ENCODE measurements at places on chromosomes 12 and 14. TPM values are rescaled to one million over a fixed set of nuclear protein-coding genes. Genes with fewer than 3 reads are reported as not detected.

- DNase-seq: no peak
Measured at GRCh38 chr12:102059343-102059742, 2.4 kb downstream of the WASHC3 start.

Gene RASAL1
- 67.5 TPM for total RNA-seq

Gene TCL1B
- total RNA-seq: 5.7 TPM

DNA sequence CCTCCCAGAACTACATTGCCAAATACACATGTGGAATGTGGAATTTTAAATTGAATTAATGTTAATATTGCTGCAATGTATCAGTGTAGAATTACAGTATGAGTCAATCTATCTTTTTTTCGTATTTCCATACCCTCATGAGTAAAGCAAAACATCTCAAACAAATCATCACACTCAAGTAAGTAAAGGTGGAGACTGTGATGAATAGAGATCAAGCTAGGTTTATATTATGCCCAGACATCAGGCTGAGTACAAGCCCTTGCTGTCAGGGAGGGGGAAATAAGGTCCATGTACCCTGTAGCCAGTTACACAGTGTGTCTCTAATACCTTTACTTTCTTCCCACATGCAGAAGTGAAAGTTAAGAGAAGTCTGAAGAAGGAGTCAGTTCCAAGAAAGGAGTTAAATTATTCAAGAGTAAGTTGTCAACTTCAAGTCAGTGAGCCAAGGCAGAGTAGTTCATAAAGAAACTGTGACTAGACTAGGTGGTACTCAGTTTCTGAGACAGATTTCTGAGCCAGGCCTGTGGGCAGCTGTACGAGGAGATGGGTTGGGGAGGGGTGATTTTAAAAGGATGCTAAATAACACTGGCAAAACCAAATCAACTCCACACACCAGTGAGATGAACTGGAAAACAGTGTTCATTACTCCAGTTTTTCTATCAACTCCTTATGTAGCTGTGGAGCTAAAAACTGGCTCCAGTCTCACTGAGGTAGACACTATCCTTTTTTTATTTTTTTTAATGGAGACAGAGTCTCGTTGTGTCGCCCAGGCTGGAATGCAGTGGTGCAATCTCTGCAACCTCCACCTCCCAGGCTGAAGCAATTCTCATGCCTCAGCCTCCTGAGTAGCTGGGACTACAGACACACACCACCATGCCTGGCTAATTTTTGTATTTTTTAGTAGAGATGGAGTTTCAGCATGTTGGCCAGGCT, 23.8 kb upstream of the STK38L start:
- DNase-seq: peak; percentile 27

Gene ULK1
- total RNA-seq: 15.5 TPM

GRCh38 chr12:64670919-64671639, 60.8 kb downstream of the RASSF3 start:
- no peak for DNase-seq

DNA sequence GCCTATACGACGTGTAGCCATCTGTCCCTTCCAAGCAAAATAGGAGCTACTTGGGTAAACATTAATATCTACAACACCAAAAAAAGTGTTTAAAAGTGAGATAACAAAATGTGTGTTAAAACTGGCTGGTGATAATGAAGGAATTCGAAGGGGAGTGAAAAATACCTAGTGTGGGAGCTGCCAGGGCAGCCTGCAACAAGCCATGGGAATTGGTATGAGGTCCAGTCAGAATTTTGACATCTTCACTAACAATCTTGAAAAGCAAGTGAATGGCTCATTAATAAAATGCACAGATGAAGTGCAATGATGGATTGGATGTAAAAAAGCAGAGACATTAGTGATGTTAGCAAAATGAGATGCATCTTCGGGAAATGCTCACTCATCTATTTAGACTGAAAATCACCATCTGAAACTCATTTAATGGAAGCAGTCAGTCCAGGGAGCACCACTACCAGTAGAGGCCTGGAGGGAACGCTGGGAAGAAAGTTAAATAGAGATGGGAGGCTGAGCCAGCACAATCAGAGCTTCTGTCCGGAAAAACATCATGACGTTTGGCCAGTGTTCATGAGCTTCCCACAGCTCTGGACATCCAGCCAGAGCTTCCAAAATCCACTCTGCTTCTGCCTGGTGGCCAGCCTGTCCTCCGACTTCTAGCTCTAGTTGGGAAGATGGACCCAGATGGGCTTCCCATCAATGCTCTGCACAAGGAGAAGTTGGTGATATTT, 405.0 kb upstream of the TMTC1 start:
- no peak for DNase-seq

Gene RERGL
- not detected for total RNA-seq

GRCh38 chr12:64269161-64269560, 47.1 kb upstream of the KICS2 start:
- DNase-seq: no peak

Gene TEAD4
- total RNA-seq: not detected

Gene SPRYD3
- 20.5 TPM for total RNA-seq

Gene RDH11
- 33.6 TPM for total RNA-seq

DNA sequence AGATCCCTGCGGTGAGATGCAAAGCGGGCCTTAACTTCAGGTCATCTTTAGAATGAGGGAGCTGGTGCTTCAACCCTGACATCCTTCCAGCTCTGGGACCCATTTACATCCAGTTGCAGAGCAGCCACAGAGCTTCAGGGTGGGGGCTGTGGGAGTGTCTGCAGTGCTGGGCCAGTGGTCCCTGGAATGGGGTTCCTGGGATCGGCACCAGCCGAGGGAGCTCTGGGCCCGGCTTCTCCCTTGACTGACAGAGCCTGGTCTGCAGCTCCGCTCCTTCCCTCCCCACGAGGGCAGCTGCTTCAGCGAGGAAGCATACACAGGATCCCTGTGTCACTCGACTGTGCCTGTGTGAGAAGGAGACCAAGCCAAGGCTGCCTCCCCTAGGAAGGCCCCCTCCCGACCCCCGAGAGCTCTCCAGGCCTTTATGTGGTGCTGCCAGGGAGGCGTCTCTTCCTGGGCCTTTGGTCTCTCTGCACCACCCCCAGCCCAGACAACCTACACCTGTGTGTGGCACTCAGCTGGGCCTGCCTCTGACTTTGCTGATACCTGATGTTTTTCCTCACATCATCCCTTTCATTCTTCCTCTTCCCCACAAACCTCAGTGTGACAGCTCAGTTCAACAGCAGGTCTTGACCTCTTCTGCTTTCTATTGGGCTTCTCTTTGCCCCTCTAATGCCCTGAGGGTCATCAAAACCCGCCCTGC, 48.1 kb upstream of the RIN3 start:
- DNase-seq: no peak

DNA sequence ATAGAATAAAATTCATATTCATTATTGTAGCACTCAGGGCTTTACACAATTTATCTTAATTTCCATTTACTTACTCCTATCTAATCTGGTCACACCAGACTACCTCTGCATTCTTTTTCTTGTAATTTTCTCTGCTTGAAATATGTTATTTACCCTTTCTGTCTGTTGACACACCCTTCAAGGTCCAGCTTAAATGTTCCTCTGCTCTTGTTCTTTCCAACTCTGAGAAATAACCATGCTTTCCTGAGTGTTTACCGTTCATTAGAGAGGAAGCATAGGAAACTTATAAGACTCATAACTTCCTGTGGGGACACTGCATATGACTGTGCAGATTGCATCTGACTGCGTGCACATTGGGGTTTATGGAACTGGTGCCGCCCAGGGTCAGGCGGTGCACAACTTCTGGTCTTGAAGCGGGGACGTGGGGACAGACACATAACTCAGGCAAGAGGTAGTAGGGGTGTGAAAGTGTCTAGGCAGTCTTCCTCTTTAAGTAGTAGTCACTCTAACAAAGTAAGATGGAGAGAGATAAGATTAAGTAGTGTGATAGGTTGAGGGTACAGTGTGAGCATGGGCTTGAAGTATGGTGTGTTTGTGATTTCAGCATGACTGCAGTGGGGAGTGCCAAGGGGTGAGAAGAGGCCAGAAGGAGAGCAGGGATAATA, 42.6 kb upstream of the FOXJ2 start:
- DNase-seq: no peak

DNA sequence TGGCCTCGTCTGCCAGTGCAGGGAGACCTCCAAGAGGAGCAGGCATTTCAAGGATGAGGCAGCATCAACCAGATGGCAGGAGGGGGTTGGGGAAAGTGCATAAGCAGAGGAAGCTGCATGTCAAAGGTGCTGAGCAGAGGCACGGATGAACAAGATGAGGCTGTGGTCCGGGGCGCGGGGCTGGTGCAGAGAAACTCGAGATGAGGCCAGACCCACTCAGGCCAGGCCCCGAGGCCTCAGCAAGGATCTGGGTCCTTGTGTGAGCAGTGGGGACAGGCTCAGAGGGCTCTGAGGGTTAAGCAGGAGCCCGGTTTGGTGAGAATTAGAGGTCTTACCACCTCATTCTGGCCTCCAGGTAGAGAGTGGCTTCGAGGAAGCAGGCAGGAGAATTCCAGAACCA, 98.8 kb downstream of the DICER1 start:
- no peak for DNase-seq

- no peak for DNase-seq
Measured at GRCh38 chr14:88209273-88209672, 113.8 kb downstream of the KCNK10 start.

GRCh38 chr12:27123642-27124041, 41.3 kb upstream of the C12orf71 start:
- DNase-seq: peak; percentile 33

GRCh38 chr14:54606631-54607133, 39.8 kb downstream of the SAMD4A start:
- DNase-seq: no peak

DNA sequence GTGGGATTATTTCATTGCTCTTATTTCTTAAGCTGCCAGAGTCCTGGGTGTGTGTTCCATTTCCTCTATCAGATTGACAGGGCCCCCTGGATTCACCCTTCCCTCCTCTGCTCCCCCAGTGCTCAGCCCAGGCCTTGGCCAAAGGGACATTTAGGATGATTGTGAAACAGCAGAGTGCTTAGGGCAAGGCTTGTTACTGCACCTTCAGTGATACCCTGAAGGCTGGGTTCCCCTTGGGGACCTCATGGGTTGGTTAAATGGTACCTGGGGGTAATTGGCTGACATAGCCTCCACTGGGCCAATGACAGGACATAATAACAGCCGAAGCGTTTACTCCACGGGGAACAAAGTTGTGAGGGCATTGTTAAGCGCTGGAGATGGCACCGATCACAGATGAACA, 1.3 kb upstream of the KRT72 start:
- DNase-seq: no peak

Gene TAS2R13
- 1.2 TPM for total RNA-seq

DNA sequence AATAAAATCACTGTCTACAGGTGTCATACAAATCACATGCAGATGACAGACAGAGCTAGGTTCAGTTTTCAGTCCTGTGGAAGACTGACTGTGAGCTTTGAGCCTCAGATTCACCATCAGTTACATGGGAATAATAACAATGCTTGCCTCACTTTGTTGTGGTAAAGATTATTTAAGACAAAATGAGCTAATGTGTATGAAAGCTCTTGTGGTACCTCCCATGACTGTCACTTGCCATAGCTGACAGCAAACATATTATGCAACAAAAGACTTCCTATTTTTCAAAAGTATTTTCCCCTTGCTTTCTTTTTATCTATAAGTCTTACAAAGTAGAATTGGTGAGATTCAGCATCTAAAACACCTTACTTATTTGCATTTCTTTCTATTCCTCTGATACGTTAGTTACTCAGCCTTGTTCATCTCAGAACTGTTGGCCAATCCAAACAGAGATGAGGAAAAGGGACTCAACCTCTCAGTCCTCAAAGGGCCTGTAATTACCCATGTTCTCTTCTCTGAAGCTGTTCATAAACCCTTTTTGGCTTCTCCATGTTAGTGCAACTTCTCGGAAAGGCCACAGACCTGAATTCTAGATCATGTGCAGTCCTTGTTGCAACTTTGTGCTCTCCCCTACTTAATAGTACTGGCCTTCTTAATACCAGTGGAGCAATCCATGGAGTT, 8.8 kb upstream of the DDHD1 start:
- DNase-seq: no peak

GRCh38 chr12:53973236-53974042, 513 bp downstream of the HOXC11 start:
- no peak for DNase-seq

GRCh38 chr12:82682326-82682725, 4.4 kb upstream of the TMTC2 start:
- DNase-seq: no peak

Gene RND1
- 13.9 TPM for total RNA-seq

DNA sequence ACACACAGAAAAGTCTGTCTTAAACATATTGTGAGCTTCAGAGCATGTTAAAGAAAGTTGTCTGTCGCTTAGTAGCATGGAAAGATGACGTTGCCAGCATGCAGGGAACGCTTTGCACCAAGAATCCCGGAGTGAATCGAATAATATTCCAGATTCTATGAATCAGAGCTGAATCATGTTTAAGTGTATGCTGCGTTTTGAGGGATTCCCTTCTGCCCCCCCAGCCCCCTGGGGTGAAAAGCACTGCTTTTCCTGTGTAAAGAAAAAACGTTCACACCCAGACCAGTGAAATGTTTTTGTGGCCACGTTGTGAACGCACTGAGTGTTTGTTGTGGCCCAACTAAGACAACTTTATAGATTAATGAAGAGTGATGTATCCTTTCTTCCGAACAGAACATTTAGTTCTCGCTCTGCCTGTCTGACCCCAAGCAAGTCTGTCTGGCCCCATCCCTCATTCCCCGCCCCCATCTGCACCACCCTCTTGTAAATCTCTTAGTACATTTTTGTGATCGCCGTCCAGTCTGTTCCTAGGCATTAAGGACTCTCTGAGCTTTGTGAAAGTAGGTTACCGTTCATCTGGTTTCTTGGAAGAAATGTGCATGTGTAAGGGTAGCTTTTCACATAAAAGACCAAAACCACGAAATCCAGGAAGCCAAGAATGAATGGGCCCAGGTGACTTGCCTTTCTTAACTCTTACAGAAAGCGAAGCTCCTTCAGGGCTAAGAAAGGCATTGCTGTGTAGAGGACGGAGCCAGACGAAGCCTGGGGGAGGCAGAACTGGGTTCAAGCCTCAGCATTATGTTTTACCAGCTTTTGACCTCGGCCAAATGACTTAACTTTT, 103.0 kb downstream of the SAMD4A start:
- no peak for DNase-seq

DNA sequence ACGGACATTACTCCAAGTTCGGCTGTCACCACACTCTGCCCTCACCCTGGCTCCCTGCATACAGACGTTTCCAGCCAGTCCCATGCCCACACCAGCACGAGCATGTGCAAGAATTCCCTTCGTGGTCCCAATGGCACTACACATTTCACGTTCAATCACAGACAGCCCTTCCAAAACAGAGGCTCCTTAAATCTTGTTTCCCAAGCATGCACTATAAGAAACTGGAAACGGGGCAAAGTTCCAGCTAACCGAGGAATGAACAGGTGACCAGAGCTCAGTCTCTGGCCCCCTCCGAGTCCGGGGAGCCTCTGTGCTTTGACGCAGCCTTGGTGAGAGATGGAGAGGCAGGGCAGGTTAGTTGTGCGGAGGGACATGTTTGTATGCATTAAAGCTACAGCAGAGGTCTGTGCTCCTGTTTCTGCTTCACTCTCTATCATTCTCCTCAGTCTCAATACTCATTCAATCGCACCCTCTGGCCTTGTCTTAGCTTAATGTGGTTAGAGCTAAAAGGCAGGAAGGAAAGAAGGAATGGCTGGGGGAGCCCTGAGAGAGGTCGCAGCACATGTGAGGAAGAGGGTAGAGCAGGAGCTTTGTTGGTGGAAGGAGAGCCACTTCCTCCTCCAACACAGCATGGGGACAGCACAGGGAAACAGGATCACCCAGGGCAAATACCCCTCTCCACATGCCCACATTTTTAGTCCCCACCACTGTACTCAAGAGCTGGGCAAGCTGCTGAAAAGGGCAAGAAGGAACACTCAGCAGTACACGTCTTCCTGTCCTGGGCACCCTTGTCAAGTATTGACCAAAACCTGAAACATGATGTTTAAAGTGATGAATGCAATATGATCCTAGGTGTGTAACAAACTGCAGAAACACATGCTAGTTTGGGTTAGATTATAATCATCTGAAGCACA, 12.2 kb upstream of the SELPLG start:
- DNase-seq: no peak

Gene WASHC4
- 71.8 TPM for total RNA-seq

All from OCI-LY7 (cell line).